ENCODE measurements at places on chromosomes 7 and 10.

GRCh38 chr10:94093286-94093905 lies 99.7 kb downstream of the PLCE1 start:
- DNase-seq = no peak

GRCh38 chr10:78981970-78982281 lies 86.8 kb upstream of the ZMIZ1 start:
- no peak for DNase-seq

DNA sequence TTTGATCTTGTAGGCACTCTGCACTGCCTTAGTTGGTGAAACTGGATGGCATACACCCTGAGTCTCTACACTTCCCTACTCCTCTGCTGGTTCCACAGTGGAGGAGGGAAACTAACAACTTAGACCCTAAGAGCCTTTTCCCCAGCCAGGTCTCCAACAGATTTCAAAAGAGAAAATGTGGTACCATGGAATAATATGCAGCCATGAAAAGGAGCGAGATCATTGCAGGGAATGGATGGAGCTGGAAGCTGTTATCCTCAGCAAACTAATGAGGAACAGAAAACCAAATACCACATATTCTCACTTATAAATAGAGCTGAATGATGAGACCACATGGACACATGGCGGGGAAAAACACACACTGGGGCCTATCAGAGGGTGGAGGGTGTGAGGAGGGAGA lies 36.3 kb upstream of the CCDC3 start:
- DNase-seq = no peak

DNA sequence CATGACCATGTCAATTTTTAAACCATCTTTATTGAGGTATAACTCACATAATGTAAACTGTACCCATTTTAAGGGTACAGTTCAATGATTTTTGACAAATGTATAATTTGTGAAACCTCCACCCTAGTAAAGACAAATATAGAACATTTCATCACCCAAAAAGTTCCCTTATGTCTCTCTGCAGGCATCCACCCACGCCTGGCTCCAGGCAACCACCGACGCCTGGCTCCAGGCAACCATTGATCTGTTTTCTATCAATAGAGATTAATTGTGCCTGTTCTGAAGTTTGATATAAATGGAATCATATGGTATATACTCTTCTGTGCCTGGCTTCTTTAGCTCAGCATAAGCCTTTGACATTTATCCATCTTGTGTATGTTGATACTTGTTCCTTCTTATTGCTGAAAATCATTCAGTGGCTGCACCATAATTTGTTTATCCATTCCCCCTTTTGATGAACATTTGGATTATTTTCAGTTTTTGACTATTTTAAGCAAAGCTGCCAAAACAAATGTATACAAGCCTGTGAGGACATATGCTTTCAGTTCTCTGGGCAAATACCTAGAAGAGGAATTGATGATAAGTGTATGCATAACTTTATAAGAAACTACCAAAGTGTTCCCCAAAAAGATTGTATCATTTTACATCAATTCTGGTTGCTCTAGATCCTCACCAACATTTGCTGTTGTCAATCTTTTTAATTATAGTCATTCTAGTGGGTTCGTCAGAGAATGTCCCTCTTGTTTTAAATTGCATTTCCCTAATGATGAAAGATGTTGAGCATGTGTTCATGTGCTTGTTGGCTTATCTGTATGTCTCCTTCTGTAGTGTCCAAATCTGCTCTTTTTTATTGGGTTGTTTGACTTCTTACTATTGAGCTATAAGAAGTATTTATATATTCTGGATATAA lies 55.7 kb upstream of the HECTD2 start:
- no peak for DNase-seq

GRCh38 chr10:72030762-72031543 lies 57.4 kb downstream of the SPOCK2 start:
- no peak for DNase-seq

DNA sequence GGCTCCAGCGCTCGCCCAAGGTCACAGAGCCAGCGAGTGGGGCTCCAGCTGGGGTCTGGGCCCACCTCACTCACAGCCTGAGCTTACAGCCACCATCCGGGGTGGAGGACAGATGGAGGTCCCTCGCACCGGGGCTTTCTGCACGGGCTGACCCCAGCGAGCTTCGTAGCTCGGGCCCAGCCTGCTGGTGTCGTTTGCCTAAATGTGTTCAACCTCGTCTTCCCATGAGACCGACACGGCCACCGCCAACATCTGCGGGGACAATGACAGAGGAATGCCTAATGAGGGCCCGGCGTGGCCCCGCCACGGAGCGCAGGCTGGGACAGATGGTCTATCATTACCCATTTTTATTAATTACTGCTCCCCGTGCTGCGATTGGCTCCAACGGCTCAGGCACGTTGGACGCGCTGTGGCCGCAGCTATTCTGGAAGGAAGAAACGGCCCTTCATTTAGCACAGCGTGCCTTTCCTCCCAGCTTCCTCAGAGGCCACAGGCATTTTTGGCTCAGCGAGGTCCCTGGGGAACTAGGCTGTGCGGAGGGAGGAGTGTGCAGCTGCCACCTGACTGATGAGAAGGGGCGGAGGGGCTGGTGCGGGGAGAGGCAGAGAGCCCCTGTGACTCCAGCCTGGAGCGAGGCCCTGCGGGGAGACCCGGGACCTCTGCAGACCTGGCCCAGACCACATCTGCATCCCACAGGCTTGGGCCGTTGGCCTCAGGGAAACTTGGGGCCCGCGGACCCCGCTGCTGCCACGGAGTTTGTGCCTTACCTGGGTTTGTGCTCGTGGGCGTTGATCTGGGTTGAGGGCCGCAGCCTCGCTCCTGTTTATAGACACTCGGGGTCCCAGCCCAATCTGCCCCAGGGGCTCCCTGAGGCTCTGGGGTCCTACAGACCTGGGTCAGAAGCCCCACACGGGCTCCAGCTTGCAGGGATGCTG lies 22.9 kb upstream of the ELFN1 start:
- no peak for DNase-seq

- DNase-seq = no peak
These were observed 91.1 kb upstream of the DNAJB12 start for GRCh38 chr10:72445851-72446250.

GRCh38 chr10:79195091-79195923 lies 126.5 kb downstream of the ZMIZ1 start:
- peak; percentile 74 for DNase-seq

GRCh38 chr7:83866582-83866981 lies 217.6 kb upstream of the SEMA3E start:
- no peak for DNase-seq

DNA sequence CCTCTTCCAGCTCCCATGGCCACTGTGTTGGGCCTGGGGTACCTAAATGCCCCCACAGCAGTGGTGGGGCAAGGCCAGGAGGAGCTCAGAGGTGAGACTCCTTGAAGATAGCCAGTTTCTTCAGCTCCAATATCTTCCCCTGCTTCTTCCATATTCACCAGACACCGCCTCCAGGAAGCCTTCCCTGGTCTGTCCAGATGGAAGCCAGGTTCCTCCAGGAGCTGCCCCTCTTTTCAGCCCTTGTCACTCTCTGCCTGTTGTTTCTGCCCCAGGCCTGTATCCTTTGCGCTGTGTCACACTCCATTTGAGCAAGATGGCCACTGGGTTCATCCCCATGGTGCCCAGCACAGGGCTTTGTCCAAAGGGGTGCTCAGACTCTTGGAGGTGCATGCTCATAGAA lies 127.7 kb downstream of the MYL10 start:
- DNase-seq = no peak

GRCh38 chr7:24864214-24864817 lies 107.1 kb upstream of the GSDME start:
- no peak for DNase-seq

DNA sequence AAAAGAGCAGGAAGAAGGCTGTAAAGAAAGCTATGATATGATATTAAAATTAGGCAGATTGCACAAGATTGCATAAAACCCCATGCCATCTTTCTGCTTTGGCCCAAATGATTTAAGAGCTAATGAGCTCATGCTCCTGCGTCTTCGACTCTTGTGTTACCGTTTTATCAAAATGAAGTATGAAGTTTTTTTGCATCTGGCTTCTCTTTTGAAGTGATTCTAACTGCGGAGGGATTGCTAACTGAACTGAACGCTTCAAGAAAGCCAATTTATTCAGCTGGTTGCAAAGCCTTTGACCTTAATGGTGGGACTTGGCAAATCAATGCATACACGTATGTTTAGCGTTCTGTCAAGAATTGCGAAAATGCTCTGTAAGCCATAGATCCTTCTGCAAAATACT lies 282.9 kb downstream of the TWIST1 start:
- DNase-seq = no peak

- DNase-seq = no peak
These were observed 50.5 kb downstream of the VIPR2 start for GRCh38 chr7:159094023-159094740.

GRCh38 chr7:138776166-138776833 lies 21.5 kb upstream of the TMEM213 start:
- DNase-seq = no peak
